ENCODE measurements at places on chromosomes 2 and 18. TPM values are rescaled to one million over a fixed set of nuclear protein-coding genes. Genes with fewer than 3 reads are reported as not detected.

DNA sequence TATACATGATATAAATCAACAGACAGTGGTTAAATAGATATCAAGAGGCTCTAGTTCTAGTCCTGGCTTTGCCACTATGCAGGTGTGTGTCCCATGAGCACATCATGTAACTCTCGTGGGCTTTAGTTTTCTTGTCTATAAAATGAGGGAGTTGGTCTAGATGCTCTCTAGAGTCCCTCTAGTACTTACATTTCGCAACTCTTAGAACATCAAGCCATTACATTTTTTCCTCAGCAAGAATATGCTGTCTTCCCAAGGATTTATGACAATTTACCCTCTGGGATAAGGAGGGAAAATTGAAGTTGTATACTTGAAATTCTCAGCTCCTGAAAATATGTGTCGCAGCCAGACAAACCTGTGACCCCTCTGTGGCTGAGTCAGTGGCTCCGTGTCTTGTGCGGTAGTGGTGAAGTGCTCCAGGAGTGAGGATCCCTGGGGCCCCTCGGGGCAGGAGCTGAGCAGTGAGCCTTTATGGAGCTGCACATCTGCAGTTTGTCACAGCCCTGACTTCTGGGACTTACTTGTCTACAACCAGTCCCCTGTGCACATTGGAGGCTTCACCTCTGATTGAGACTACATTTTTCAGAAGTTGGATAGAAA, 6.8 kb downstream of the PKP4 start:
- no peak overlapping the region for H3K4me3 ChIP-seq
- no peak overlapping the region for H3K27ac ChIP-seq
- H3K36me3 ChIP-seq: no peaks in the 10 kb centered on the region
- no peaks in the 10 kb centered on the region for H3K27me3 ChIP-seq

GRCh38 chr18:52829876-52830405, 489.9 kb downstream of the DCC start:
- no peak overlapping the region for H3K27ac ChIP-seq
- no peaks in the 10 kb centered on the region for H3K36me3 ChIP-seq
- DNase-seq: no peak
- no peaks in the 10 kb centered on the region for H3K27me3 ChIP-seq

DNA sequence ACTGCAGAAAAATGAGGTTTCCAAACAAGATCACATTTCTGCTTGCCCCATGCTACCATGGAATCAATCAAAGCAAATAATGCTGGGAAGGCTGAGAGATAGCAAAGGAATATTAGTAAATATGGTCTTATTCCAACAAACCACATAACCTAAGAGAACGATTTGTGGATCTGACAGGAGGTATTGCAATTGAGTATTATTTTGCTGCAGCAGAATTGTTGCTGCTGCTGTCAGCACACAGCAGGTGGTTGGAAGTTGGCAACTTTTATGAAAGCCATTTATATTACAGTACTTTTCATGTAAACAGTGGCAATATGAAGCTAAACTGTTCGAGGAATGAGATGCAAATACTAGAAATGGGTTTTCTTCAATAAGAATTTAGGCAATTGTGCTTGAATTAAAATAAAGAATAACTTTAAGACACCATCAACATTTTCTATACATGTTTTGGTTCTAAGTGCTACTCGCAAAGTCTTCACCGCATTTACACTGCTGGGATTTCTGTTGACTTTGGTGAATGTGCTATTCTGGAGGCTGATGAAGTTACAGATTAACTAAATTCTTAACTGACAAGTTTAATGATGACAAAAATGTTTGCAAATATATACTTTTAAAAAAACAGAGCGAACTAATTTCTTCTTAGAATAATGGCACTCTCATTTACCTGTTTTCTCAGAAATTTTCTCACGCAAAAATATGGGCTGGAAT, 1285.7 kb downstream of the CNTNAP5 start:
- H3K4me3 ChIP-seq: no peak overlapping the region
- no peak overlapping the region for H3K27ac ChIP-seq
- no peaks in the 10 kb centered on the region for H3K4me1 ChIP-seq
- no peaks in the 10 kb centered on the region for H3K27me3 ChIP-seq

- peaks cover 2% of the 10 kb centered on the region for H3K27me3 ChIP-seq
- no peaks in the 10 kb centered on the region for H3K36me3 ChIP-seq
- H3K4me1 ChIP-seq: no peaks in the 10 kb centered on the region
- no peak overlapping the region for H3K27ac ChIP-seq
- H3K4me3 ChIP-seq: no peak overlapping the region
- DNase-seq: no peak
Observed at GRCh38 chr18:79588636-79589481, 90.7 kb upstream of the CTDP1 start.

DNA sequence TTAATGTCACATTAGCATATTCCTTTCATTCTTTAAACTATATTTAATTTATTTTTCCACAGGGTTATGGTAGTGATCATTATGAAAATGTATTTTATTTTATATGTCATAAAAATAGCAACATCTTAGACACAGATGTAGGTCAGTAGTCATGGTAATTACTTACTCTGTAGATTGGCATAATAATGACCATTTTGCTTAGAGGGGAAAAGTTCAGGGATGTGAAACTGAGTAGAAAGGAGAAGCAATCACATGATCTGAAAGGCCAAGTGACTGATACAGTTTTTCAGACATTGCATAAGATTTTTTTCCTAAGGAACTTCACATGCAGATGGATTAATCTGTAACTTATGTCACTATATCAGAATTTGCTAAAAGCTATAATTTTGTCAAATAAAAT, 286.9 kb downstream of the CTNNA2 start:
- H3K27me3 ChIP-seq: no peaks in the 10 kb centered on the region
- H3K36me3 ChIP-seq: no peaks in the 10 kb centered on the region
- no peak overlapping the region for H3K4me3 ChIP-seq
- no peak for DNase-seq
- no peaks in the 10 kb centered on the region for H3K4me1 ChIP-seq
- H3K27ac ChIP-seq: no peak overlapping the region

Gene MARCO
- not detected for total RNA-seq
